ENCODE measurements at places on chromosomes 11 and 22. TPM values are rescaled to one million over a fixed set of nuclear protein-coding genes. Genes with fewer than 3 reads are reported as not detected.

- no peak for DNase-seq
- H3K4me1 ChIP-seq, result peaks cover 17% of the 10 kb centered on the region
- H3K4me3 ChIP-seq, result no peak overlapping the region
- no peaks in the 10 kb centered on the region for H3K27me3 ChIP-seq
Observed at GRCh38 chr11:128627666-128628324, 40.4 kb upstream of the ETS1 start.

Gene LSP1
- not detected for total RNA-seq

Gene PHETA2
- total RNA-seq, result not detected

Gene CD3D
- total RNA-seq, result not detected

- DNase-seq, result no peak
- H3K27ac ChIP-seq, result no peak overlapping the region
- no peaks in the 10 kb centered on the region for H3K27me3 ChIP-seq
- peaks cover 7% of the 10 kb centered on the region for H3K4me1 ChIP-seq
- H3K4me3 ChIP-seq, result no peak overlapping the region
- no peaks in the 10 kb centered on the region for H3K36me3 ChIP-seq
Observed at GRCh38 chr11:48031602-48032001, 51.2 kb downstream of the PTPRJ start.

Gene VWCE
- total RNA-seq, result 0.15 TPM

- H3K27me3 ChIP-seq, result no peaks in the 10 kb centered on the region
- no peak overlapping the region for H3K4me3 ChIP-seq
- H3K36me3 ChIP-seq, result no peaks in the 10 kb centered on the region
- H3K4me1 ChIP-seq, result peaks cover 12% of the 10 kb centered on the region
Observed at GRCh38 chr11:20008871-20009644, 151.2 kb downstream of the DBX1 start.

Gene NEFH
- total RNA-seq, result not detected

DNA sequence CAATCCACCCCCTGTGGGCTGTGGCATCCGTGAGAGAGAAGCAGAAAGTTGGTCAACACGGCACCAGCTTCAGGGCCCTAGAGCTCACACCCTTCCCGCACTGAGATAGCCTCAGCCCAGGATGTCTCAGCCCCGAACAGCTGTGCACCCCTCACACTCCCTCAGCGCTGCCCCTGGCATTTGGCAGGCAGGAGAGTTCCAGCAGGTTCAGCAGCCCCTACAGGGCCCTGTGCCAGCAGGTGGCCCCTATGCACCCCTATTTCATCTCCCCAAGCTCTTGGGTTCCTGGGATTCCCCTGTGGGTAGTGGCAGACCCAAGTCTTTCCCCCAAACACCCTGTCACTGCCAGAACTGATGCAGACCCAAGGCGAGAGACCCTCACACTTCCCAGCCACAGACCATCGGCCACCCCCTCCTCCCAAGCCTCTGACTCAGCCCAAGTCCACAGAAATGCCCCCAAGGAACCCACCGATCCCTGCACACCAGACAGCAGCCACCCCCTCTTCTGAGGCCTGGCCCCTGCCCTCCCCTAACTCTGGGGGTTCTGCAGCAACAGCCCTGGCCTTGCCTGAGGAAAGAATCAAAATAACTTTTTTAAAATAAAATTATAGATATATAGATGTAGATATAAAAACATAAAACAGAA is 183.6 kb downstream of the IGLL1 start:
- H3K36me3 ChIP-seq, result no peaks in the 10 kb centered on the region
- H3K4me1 ChIP-seq, result no peaks in the 10 kb centered on the region
- DNase-seq, result no peak
- no peak overlapping the region for H3K4me3 ChIP-seq
- H3K27me3 ChIP-seq, result no peaks in the 10 kb centered on the region

- H3K4me3 ChIP-seq, result peak overlapping the region; percentile 64
- no peaks in the 10 kb centered on the region for H3K36me3 ChIP-seq
- H3K27ac ChIP-seq, result no peak overlapping the region
Observed at GRCh38 chr11:115503083-115503885, 931 bp downstream of the CADM1 start.

All from PC-3 (cell line).